Aorta (tissue), 5 donors: ENCODE measurements at places on chromosomes 6 and 20.

DNA sequence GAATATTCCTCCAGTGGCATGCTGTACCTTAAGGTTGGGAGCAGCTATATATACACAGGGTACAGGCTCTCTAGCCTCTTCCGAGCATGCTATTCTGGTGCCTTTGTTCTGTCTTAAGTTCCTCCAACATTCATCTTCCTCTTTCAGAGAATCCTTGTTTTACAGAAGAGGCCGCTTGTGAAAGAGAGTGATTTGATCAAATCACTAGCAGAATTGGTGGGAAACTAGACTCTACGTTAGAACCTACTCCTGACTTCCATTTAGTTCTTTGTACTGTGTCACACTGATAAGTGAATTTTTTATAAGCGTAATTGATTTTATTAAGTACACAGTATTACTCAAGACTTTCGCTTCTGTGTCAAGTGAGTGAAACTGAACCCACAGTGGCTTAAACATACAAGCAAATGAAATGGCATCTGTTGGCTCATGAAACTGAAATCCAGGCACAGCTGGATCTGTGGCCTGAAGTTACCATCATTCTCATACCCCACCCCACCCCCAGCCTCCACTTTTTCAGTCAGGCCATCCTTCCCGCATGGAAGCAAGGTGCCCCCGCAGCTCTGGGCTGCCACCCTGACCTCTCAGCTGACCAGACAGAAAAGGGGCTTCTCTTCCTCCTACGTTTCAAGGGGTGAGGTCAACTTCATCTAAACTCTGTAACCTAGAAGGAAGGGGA lies 102.3 kb downstream of the RPP40 start:
- no peak for DNase-seq

GRCh38 chr6:90411292-90411781 lies 114.7 kb upstream of the BACH2 start:
- DNase-seq: no peak

DNA sequence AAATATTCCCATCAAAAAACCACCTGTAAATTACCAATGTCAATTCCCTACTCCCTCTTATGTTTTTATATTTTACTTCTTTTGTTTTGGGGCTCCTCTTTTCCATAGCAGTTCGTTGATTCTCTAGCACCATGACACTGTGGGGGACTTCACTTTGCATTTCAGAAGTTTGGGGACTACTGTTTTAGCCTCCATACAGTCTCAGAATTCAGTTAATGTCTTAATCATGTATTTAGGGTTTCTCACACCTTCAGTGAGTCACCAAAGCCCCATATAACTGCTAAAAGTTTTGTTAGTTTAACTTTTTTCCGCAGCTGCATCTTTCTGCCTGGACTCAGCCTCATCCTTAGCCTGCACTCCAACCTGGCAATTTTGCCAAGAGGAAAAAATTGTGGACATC lies 20.7 kb upstream of the AIG1 start:
- DNase-seq: no peak

DNA sequence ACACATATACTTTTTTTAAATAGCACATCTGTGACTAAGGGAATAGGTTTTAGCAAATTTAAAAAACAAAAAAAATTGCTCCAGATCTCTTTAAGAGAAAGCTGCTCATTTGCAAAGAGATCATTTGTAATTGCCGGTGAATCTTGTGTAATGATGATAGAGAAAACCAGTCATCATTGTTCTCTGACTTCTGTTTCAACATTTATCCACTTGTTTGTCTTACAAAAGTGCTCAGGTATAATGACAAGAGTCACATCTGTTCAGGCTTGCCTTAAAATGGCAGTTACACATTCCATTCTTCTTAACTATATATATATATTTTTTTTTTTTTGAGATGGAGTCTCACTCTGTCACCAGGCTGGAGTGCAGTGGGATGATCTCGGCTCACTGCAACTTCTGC lies 165.2 kb downstream of the AIG1 start:
- no peak for DNase-seq

DNA sequence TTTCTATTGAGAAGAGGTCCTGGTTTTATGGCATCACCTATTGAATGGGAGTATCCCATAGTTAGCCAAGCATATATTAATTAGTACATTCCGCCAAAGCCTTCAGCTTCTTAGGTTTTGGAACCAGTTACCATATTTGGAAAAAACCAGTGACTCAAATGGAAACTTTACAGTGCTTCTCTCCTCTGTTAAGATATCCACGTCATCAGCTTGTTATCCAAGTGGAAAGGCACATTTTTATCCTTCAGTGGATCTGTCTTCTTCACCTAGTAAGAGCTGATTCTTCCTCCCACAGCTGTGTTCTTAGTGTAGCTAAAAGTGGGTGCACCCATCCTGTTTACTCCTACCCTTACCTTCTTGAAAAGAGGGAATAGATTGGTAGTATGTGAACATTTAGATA lies 34.5 kb downstream of the TPD52L1 start:
- no peak for DNase-seq

- no peak for DNase-seq
Observed at GRCh38 chr20:34065260-34065659, 46.8 kb downstream of the EIF2S2 start.

- DNase-seq: no peak
Observed at GRCh38 chr6:87333033-87333432, 4.0 kb upstream of the GJB7 start.

GRCh38 chr6:151482290-151482689 lies 11.5 kb upstream of the CCDC170 start:
- no peak for DNase-seq

- DNase-seq: no peak
Observed at GRCh38 chr6:122806291-122806690, 17.2 kb downstream of the SMPDL3A start.

DNA sequence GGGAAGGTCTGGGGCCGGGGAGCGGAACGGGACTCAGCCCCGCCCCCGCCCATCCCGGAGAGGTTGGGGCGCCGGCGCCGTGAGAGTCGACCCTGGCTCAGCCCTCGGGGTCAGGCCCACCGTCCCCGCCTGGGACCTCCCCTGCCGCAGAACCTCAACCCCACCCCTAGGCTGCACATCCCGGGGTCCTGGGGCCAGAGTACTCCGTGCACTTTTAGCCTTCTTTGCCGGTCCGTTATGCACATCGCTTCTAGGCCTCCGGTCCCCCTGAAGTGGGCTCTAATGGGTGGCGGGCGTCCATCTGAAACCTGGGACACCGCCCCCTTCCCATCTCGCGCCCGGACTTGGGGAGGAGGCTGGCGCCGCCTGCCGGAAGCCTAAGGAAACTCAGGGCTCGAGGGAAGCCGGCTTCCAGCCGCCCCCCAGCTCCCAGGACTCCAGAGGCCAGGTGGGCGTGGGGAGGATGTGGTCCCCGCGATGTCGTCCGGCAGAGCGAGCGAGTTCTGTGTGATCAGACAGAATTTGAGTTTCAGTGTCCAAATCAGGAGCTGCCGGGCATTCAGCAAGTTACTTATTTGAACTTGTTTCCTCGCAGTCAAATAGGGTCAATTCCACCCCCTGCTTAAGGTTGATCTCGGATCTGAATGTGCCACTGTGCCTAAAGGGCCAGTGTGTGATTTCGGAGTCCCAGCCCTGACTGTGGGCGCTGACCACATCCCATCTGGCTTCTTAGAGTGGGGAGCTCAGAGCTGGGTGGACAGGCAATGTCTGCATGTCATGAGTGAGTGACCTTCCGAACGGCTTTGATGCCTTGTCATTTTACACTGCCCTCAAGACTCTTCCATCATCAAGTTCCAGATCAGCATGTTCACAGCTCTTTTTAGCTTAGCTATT lies 47.6 kb downstream of the CPXM1 start:
- no peak for DNase-seq

DNA sequence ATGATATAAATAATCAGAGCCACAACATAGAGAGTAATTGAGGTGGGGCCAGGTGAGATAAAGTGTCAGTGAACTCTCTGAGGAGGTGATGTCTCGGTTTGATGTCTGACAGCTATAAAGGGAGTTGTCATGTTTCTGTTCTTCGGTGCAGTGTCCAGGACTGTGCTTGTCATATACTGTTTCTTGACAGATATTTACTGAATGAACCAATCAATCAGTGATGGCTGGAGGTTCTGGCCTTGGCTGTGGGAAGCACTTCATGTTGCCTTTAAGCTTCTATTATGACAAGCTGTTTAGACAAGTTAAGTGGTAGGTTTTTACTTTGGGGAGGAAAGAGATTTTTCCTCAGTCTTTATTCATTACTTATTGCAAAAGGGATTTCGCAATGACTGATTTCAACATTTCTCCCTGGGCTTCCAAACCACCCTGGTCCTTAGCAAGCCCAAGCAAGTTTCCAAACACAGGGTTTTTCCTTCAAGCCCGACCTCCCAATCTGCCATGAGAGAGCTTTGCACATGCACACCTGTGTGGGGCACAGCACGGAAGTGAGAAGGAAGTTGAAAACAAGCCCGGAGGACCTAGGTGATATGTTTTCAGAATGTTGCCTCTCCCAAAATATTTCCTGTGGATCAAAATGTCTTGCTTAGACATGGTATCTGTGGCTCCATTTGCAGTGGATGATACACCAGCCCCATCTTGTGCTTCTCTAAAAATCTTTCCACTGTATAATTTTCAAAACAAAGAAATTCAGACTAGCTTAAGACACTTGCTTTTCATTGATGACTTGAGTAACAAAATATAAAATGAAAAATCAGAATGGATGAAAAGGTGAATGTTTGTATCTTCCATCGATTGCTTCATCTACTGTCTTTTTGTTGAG lies 567.3 kb upstream of the BTBD3 start:
- no peak for DNase-seq

DNA sequence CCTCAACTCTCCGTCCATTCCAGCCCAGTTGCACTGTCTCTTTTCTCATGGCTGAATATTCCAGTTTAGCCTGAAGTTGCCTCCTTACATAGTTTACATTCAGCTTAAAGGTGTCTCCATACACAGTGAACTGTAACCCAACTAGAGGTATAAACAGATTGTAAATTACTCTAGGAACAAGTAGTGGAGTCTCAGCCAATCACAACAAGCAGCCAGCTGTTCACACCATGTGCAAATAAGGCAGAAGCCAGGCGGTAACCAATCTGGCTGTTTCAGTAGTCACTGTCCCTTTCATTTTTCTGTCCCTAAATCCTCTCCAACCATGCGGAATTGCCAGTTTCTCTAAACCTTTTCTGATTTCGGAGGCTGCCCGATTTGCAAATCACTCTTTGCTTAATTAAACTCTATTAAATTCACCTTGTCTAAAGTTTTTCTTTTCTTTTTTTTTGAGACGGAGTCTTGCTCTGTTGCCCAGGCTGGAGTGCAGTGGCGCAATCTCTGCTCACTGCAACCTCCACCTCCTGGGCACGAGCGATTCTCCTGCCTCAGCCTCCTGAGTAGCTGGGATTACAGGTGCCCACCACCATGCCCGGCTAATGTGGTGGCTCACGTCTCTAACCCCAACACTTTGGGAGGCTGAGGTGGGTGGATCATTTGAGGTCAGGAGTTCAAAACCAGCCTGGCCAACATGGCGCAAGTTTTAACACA lies 37.6 kb upstream of the GFOD1 start:
- no peak for DNase-seq

GRCh38 chr6:134795691-134796090 lies 154.2 kb downstream of the ALDH8A1 start:
- DNase-seq: no peak

GRCh38 chr6:131787079-131787478 lies 20.7 kb upstream of the ENPP1 start:
- DNase-seq: no peak

GRCh38 chr6:39360378-39360777 lies 37.9 kb upstream of the KCNK16 start:
- DNase-seq: no peak

DNA sequence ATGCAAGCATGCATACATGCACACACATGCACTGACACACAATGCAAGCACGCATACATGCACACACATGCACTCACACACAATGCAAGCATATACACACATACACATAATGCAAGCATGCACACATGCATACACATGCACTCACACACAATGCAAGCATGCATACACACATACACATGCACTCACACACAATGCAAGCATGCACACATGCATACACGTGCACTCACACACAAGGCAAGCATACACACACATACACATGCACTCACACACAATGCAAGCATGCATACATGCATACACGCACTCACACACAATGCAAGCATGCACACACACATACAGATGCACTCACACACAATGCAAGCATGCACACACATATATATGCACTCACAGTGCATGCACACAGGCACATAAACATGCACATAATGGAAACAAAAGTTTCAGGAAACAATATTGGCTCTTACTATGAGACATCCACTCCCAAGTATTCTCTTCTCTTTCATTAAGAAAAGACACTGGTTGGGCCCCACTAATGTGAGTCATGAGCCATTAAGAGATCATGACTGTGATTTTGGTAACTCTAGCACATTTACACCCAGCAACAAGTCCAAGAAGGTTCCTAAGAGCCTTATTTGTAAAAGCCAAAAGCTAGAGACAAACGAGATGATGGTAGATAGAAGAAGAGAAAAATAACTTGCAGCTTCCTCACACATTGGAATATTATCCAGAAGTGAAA lies 22.2 kb downstream of the APCDD1L start:
- no peak for DNase-seq

DNA sequence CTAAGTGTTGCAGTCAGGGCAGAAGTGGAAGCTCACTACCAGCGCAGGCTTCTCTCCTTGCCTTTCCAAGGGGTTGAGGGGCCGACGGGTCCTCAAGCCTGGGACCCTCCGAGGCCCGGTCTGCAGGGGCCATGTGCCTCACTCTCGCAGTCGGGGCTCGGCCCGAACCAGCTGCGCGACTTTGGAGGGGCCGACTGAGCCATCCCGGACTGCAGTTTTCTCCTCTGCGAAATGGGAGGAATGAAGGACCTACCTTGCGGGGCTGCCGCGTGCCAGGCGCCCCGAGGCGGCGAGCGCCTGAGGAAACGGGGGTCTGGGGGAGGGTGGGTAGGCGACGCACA lies 5.6 kb downstream of the LZTS3 start:
- peak; percentile 19 for DNase-seq

- DNase-seq: no peak
Observed at GRCh38 chr20:59817406-59817805, 116.0 kb downstream of the SYCP2 start.

GRCh38 chr6:54217018-54217417 lies 91.2 kb upstream of the TINAG start:
- DNase-seq: no peak

DNA sequence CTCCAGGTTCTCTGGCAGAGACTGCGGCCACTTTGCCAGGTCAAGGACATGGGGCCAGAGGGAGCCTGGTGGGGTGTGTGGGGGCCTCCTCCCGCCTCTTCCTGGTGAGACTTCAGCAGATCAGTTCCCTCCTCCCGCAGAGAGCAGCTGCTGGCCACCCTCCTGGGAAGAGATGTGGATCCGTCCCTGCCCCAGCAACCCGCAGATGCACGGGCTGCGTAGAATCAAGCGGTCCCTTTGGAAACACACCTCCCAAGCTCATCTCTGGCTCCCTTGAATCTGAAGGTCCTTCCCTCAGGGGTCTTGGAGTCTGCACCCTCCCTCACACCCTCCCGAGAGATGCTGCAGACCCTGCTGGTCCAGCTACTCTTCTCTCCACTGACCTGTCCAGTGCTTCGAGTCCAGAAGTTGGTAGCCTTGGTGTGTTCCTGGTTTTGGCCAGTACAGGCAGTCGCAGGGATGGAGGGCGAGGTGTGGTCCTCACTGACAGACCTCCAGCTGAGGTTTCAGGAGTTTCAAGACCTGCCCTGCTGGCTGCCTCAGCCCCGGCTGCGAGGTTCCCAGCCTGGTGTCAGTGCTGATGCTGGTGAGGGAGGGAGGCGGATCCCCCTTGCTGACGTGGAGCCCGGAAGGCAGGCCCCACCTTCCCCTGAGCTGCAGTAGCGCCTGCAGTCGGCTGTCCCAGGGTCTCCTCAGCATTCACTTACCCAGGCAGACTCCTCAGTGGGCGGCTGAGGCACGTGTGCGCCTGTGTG lies at the start of gene NPBWR2:
TSS of gene NPBWR2 (minus strand) at position 585 of the 755 bp plus-strand sequence. CDS start 734 bp downstream, outside the sequence.
- peak; percentile 60 for DNase-seq
